ENCODE measurements at places on chromosomes 2 and 18. TPM values are rescaled to one million over a fixed set of nuclear protein-coding genes. Genes with fewer than 3 reads are reported as not detected.

The VWC2L gene
- total RNA-seq, result not detected

The ASB18 gene
- total RNA-seq, result not detected

The ABCG5 gene
- not detected for total RNA-seq

The GALR1 gene
- not detected for total RNA-seq

The OR6B2 gene
- not detected for total RNA-seq

The WNT10A gene
- not detected for total RNA-seq

The GLI2 gene
- 4.9 TPM for total RNA-seq

The ALLC gene
- total RNA-seq, result not detected

The NAT8 gene
- not detected for total RNA-seq

The LPIN1 gene
- 75.8 TPM for total RNA-seq

The SERPINB4 gene
- not detected for total RNA-seq

The ADD2 gene
- total RNA-seq, result not detected

The AFG3L2 gene
- 39.8 TPM for total RNA-seq

The LCT gene
- not detected for total RNA-seq
